Vagina (tissue), 2 donors: ENCODE measurements at places on chromosomes 16 and 17. TPM values are rescaled to one million over a fixed set of nuclear protein-coding genes. Genes with fewer than 3 reads are reported as not detected.

DNA sequence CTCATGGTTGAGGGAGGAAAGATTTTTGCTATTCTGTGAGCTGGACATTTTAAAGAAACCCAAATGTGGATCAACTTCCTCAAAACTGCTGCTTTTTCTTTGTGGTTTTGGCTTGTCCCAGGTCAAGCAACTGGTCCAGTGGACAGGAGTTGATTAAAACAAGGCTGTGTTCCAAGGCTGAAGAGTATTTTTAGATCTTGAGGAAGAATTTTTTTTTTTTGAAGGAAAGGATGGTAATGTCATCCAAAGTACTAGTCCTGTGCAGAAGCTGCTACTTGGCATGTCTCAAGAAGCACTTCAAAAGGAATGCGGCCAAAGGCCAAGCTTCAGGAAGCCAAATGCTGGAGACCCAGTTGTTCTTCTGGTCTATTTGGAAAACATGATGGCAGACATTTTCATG lies 8.0 kb upstream of the MYH2 start:
- no peak for DNase-seq

The BANP gene
- total RNA-seq: 44.0 TPM

The KRT38 gene
- total RNA-seq: not detected

The SRL gene
- total RNA-seq: 1.5 TPM

- DNase-seq: no peak
Measured at GRCh38 chr16:53822936-53823529, 119.1 kb downstream of the FTO start.

The EVPL gene
- total RNA-seq: 115 TPM

The RRAD gene
- 49.1 TPM for total RNA-seq

The SOX8 gene
- total RNA-seq: 0.74 TPM

DNA sequence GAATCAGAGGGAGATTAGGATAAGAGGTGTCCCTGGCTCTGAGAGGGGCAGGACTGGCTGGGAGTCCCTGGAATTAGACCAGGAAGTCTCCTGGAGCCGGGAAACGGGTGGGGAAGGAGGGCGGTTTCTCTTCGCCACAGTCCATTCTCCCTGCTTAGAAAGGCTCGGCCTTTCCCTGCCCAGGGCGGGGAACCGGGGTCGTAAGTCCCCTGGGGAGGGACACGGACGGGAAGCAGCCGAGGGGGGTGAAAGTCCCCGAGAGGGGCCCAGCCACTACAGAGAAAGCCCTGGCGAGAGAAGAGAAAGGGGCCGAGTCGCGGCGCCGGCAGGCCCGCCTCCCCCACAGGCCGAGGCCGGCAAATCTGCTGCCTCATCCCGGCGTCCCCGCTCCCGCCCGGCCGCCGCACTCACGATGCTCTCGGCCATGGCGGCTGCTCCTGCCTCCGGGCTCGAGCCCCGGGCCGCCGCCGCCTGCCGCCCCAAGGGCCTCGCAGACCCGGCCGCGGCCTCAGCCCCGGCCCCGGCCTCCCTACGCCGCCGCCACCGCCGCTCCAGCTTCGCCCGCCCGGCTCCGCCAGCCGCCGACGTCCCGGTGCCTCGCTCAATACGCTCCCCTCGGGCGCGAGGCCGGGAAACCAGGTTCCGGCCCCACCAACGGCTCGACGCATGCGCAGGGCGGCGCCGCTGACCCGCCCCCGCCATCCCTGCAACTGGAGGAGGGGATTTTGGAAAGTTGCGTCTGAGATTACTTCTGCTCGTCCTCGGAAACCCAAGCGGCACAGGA lies at the start of the genes NPLOC4 and TSPAN10:
Gene NPLOC4, minus strand, starts transcription at position 608 of the 784 bp plus-strand sequence. Its CDS starts 182 bp downstream, at position 426.
Gene TSPAN10, plus strand, starts transcription at position 692 of the 784 bp plus-strand sequence. CDS start 5,217 bp downstream, outside the sequence.
- no peak for DNase-seq

The SHISA6 gene
- total RNA-seq: 1.5 TPM

- DNase-seq: no peak
Measured at GRCh38 chr16:80804056-80804525, 307 bp downstream of the CDYL2 start.

The ACSM2B gene
- not detected for total RNA-seq

GRCh38 chr16:82603784-82604411 lies 22.9 kb upstream of the CDH13 start:
- DNase-seq: no peak

- DNase-seq: no peak
Measured at GRCh38 chr17:34843682-34844081, 117.6 kb downstream of the CCT6B start.

The SECTM1 gene
- 37.1 TPM for total RNA-seq

DNA sequence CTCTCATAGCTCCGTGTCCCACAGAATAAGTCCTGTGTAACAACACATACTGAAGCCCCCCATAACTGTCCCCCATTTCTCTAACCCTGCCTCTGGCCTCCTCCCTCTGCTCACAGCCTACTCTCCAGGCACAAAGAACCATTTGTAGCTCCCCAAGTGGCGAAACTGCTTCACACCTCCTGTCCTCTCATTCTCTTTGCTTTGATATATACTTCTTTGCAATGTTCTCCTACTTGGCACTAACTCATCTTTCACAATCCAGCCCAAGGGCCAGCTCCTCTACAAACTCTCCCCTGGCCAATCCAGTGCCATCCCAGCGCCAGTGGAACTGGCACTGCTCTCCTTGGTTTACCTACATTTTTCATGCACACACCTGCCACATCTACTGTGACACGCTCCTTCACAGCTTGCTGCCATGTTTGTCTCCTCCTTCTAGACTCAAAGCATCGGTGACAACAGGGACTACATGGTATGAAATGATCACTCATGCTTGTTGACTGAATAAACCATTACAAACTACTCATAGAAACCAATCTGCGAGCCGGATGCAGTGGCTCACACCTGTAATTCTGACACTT lies 12.8 kb downstream of the CYTH1 start:
- no peak for DNase-seq

- DNase-seq: no peak
Measured at GRCh38 chr17:40445751-40446468, 2.7 kb downstream of the IGFBP4 start.

The SPATA33 gene
- 5.2 TPM for total RNA-seq

The KRTAP2-3 gene
- total RNA-seq: not detected

DNA sequence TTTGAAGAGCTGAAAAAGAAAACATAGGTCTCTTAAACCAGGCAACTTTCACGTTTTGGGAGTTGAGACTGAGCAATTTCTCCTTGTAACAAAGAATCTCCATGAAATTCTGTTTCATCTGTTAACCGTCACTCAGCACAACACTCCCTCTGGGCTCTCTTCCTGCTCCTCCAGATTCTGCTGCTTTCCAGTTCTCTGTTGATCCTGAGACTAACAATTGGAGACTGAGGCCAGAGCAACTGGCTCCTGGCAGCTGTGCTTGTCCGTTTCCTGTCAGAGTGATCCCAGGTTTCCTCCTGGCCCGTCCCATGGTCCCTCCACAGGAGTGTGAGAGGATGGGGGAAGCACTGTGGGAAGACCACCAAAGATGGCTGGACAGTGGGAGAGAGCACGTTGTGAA lies 32.5 kb downstream of the IST1 start:
- DNase-seq: no peak

DNA sequence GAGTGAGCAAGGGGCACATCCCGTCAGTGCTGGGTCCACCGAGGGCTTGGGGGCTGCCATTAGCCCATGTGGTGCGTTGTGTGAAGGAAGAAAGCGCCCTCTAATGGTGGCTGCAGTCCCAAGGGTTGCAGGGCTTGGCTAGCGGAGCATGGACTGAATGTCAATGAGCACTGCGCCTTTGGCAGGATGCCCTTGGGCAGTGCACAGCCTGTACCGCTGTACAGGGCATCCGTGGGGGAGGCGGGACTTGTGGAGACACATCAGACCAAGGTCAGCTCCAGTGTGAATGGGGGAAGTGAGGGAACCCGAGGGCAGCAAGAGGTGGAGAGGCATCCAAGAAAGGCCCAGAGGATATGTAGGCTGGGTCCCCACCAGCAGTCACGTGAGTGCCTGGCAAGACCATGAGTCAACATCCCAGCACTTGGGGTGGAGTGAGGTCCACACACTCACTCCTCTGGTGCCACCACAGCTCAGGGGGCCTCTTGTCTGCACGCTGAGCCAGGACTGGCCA lies 75.5 kb upstream of the MED9 start:
- DNase-seq: no peak

GRCh38 chr17:4970273-4970672 lies 2.7 kb upstream of the SPAG7 start:
- DNase-seq: no peak

- DNase-seq: no peak
Measured at GRCh38 chr16:21598701-21599121, 666 bp upstream of the METTL9 start.

DNA sequence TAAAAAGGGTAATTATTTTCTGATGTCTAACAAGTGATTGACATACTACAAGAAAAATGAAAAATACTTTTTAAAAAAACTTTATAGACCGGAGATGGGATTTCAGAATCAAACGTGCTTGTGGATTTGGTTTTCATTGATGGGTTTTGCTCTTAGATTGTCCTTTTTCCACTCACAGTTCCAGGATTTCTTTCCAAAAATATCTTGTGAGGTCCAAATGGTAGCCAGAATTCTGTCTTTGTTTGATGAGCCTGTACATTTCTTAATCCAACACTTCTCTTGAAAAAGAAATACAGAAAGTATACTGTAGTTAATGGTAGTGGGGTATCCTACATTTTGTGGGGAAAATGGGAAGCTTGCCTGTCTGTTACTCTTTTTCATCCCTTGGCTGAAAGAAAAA lies 329.3 kb downstream of the KCNJ2 start:
- DNase-seq: no peak
